Stimulated activated CD4-positive, alpha-beta T cell treated with anti-CD3 and anti-CD28 coated beads, Interleukin-4, amount 100 ng/mL, for 24 hours (primary cell): ENCODE measurements at places on chromosomes 6 and 20.

GRCh38 chr6:140464720-140465119 lies 1090.3 kb upstream of the CITED2 start:
- DNase-seq: no peak

GRCh38 chr6:83403191-83403590 lies 27.7 kb downstream of the ME1 start:
- no peak for DNase-seq

DNA sequence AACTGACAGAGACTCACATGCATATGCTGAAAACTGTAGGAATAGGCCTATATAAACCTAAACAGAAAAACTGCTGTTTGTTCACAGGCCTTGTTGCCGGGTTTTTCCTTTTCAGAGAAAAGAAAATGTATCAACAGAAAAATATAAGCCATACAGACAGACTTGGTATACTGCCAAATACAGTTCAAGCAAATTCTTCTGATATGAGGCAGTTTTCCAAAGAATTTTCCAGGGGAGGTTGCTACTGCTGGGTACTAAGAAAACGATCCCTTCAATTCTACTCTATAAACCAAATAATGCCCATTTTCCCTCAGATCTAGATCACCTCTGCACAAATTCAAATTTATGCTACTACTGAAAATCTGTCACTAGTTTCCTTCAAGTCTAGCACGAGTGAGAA lies 59.4 kb downstream of the ME1 start:
- no peak for DNase-seq

GRCh38 chr6:7175462-7175861 lies 67.7 kb downstream of the RREB1 start:
- DNase-seq: no peak

DNA sequence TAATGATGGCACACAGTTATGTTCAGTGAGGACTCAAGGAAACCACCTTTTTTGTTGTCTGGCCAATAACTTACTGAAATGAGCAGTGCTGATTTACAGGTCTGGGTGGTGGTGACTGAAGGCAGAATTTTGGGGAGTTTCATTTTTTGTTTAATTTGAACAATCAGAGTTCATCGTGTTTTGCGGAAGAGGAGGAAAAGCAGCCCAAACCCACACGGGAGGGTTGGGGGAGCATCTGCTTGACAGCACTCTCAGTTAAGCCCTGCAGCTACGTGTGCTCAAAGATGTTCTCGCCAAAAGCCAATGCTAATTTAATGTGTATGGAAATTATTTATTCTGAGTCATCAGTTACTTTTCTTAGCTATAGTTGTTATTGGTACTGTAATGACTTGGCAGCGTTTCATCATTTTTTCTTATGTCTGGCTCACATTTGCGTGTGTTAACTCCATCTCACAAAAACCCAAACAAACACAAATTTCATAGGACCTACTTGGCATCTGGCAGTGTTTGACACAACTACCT lies 89.2 kb downstream of the UST start:
- DNase-seq: peak; percentile 56

DNA sequence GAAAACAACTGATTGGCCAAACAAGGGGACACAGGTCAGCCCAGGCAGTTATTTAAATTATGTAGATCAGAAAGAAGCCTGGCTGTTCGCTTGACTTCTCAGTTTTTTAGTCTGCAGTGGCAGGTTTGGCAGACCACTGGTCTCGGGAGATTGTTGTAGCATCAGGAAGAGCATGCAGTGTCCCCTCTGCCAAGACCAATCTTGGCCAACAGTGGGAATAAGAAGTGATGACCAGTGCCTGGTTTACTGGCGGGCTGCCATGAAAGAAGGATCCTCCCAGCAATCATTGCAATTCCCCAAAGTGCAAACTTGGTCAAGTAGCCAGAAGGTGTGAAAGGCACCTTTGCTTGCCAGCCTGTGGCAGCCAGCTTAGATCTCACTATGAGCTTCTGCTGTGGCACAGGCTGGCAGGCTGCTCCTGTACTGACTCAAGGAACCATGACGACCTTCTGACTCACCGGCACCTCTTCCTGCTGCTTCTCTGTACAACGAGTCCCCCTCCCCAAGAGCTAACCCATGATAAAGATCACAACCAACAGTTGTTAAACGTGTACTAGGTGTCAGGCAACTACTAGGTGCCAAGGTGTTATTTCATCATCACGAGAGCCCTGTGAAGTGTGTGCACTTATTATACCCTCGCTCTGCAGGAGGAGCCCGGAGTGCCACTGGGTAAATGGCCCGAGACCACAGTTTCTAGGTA lies 76.8 kb upstream of the DUSP22 start:
- peak; percentile 79 for DNase-seq

DNA sequence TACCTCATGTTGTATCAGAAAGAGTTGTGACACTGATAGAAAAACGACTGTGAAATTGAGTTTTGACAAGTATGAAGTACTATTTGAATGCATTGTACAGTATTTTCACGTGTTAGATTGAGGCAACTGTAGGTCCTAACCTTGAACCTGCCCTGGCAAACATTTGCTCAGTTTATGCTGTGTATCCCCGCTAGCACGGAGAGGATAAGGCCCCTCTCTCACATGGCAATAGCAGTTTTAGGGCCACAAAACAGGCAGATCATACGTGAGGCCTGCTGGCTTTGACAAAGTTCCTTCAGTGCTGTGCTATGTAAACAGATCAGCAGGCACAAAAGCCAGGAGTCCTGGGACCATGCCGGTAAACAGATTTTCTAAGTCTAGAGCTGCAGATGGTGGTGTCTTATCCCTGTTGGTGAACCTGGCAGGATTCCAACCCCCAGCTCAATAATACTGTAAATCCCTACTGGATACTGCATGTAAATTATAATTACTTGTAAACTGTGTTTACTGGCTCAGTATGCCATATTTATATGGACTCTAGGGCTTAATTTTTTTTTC lies 23.8 kb upstream of the FAM217A start:
- DNase-seq: no peak

GRCh38 chr20:46979603-46980241 lies 85.1 kb downstream of the EYA2 start:
- no peak for DNase-seq

GRCh38 chr6:132218059-132218696 lies 183.1 kb downstream of the MOXD1 start:
- DNase-seq: no peak

DNA sequence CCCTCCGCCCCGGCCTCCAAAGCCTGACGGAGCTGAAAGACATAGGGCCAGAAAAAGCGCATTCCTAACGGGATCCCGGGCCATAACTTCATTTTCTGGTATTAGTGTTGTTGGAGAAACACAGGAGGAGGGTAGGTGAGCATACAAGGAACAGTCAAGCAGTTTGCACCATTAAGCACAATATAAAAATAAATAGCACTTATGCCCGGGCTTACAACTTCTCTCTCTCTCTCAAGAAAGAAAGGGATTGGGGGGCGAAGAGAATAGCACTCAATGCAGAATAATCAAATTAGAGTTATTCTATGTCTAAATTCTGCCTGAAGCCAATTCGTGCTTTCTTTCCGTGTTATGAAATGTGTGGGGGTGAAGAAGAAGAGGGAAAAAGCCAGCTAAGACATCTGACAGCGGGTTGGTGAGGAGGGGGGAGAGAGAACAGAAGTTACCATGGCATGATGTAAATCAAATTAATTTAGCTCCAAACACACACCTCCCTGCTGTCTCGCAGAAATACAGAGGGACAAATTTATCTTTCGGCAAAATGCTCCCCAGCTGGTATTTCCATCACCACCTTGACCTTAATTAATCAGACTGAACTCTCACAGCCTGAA lies 508 bp upstream of the METTL24 start:
- no peak for DNase-seq

- no peak for DNase-seq
Observed at GRCh38 chr20:63831993-63832686, 1.1 kb upstream of the ZBTB46 start.
